ENCODE measurements at places on chromosomes 1 and 21.

- DNase-seq, result no peak
Measured at GRCh38 chr1:60573121-60573520, 499.6 kb upstream of the C1orf87 start.

- DNase-seq, result no peak
Measured at GRCh38 chr1:13826009-13826408, 126.0 kb downstream of the PRDM2 start.

DNA sequence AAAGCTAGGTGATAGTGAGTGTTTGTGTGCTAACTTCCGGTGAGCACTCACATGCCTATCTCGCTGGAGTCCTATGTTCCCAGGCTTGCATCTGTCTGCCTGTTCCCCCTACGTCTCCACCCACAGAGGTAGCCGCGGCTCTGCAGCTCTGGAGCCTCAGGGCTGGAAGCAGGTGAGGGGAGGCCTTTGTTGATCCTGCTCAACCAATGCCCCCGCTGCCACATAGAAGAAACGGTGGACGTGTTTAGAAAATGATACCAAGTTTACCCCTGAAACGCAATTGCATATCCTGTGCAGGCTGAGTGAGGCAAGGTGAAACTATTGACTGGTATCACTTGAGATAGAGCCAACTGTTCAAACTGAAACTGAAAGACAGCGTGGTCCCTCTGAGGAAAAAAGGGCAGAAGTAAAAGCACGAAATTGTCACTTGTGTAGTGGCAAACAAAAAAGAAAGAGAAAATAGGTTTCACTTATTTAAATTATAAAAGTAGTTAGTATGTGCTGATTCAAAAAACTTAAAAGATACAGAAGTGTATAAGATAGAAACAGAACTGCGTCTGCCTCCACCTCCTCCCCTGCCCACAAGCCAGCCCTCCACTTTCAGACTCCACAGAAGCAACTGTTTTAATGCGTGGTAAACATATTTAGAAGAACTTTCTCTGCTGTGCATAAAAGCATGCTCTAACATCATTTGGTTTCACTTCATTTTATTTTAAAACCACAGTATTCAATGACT is 38.6 kb upstream of the ETS2 start:
- peak; percentile 89 for DNase-seq

DNA sequence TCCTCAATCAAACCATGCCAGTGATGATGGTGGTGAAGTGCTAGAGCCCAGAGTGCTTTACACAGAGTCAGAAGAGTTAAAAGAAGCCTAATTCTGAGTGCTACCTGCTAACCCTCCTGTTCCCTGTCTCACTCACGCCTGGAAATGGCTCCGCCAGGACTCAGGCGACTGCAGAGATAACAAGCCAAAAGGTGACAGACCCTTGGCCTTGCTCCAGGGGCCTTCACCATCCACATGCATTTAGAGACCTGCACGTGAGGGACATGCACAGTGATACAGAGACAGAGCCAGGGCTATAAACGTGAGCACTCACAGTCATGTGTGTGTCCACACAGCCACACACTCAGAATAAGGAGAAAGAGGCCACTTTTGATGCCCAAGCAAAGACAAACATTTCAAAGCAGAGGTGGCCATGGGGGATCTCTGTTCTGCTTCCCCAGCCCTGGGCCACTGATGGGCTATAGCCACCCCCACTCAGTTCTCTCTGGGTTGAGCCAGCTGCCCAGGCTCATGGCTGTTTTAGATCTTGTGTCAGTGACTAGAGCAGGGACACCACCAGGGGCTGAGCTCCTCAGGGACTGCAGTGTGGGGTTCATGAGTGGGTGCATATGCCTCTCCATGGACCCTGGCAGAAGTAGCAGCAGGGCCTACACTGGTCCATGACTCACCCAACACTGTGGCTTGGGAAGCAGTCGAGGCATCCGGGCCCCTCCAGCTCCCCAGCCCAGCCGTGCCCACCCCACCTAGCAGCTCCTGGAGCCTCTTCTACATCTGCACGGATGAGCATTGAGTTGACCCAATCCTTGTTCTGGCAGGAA is 117.2 kb downstream of the EPHB2 start:
- peak; percentile 34 for DNase-seq

DNA sequence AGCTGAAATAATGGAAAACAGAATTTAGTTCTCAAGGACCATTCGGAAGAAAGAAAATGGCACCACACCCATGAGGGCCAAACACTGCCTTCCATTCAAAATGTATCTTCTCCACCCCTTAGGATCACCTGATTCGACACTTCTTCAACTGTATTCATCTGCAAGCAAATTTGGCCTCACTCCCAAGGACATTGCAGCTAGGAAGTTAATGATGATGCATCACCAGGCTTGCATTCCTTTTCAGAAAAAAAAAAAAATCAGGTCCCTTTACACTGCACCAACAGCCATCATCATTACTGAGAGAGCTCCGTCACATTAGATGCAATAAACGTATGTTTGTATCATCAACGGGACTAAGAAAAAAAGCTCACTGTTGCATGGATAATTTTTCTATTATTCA is 368.3 kb downstream of the PCP4 start:
- DNase-seq, result no peak

Measured in spleen (tissue), 13 donors.